Uterus (tissue), 4 donors: ENCODE measurements at places on chromosomes 1 and 21. TPM values are rescaled to one million over a fixed set of nuclear protein-coding genes. Genes with fewer than 3 reads are reported as not detected.

Gene TTC24
- not detected for total RNA-seq

DNA sequence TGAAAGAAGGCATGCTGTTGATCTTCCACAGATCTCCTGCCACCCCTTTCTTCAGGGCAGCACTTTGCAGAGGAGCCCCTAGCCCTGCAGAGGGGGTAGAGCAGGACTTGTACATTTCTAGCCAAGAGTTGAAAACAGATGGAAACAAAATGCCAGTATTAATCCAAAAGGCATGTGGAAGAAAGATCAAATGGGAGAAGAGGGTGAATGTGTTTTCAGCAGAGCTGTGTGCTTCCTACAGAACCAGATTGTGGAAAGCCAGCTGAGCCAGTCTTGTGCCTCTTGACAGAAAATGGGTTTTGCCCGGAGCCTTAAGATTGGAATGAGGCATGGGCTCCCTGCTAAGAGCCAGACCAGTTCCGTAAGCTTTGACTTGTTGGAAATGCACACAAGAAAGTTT is 105.2 kb upstream of the TSPAN2 start:
- DNase-seq: no peak

GRCh38 chr1:5821540-5822176 is 170.6 kb downstream of the NPHP4 start:
- no peak for DNase-seq

DNA sequence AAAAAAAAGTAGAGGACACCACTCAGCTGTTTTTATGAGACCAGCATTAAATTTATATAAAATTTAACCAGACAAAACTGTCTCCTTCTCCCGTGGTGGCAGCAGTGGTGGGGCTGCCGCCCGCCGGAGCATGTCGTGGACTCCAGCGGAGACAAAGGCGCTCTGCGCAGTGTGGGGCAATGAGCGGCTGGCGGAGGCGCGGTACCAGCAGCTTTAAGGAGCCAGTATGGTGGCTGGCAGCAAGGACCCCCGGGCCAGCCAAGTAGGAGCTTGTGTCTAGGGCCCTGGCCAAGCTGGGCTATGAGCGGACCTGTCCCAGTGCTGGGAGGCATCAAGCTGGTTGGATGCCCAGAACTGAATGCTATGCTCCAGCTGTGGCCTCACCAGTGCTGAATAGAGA is 2102.9 kb downstream of the NCAM2 start:
- no peak for DNase-seq

DNA sequence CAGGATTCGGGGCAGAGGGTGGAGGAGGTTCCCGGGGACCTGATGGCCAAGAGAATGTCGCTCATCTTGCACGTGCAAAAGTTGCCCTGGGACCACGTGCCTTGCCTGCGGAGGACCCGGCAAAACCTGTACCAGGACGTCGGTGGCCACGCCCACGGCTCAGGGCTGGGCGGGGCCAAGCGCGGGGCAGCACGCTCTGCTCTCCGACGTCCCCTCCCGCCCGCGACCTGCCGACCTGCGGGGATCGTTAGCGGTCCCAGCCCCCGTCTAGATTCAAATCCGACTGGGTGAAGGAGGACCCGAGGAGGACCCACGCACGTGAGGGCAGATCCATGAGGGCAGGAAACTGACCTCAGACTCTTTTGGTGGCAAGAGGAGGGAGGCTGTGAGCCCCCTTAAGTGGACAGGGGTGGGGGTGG is at the start of gene C1orf167:
Gene C1orf167 (plus strand): TSS at position 206 of the 419 bp plus-strand sequence. CDS start 2,208 bp downstream, outside the sequence.
- DNase-seq: no peak
